MCF 10A (cell line): ENCODE measurements at places on chromosomes 13 and 19. TPM values are rescaled to one million over a fixed set of nuclear protein-coding genes. Genes with fewer than 3 reads are reported as not detected.

Gene UQCRFS1
- total RNA-seq, result 40.0 and 44.4 TPM in 2 replicates

Gene PSG1
- not detected in 2 replicates for total RNA-seq

DNA sequence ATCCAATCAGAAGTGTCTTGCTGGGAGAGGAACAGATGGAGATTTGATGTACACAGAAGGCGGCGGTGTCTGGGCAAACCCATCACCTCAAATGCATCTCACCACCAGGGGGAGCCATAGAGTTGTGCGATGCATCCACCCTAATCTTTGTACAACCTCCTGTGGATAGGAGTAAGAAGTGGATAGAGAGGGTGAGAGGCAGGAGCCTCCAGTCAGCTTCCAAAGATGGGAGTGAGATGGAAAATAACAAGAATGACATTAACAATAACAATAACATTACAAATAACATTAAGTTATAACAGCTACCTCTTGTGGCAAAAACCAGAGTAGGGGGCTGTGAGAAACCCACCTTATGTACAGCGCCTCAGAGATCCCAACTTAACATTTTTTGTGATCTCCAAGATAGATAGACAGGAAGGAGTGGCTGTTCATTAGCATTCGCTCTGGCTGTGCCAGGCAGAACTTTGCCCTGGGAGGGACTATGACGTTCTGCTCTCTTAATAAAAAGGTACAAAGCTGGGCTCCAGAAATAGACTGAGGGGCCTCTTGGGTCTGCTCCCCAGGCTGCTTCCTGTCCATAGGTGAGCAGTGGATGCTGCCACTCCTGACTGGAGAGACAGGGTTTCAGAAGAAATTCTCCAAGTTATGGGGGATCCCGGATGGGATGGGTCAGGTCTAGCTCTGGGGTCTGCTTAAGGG lies 5.2 kb upstream of the CEACAM18 start:
- DNase-seq, result peak; percentile 76
- no peak overlapping the region for H3K27ac ChIP-seq
- no peaks in the 10 kb centered on the region for H3K4me1 ChIP-seq
- no peaks in the 10 kb centered on the region for H3K36me3 ChIP-seq
- no peaks in the 10 kb centered on the region for H3K27me3 ChIP-seq
- H3K4me3 ChIP-seq, result no peak overlapping the region

GRCh38 chr13:113846636-113847318 lies 17.1 kb downstream of the GAS6 start:
- DNase-seq, result no peak
- no peak overlapping the region for H3K4me3 ChIP-seq
- peaks cover 29% of the 10 kb centered on the region for H3K36me3 ChIP-seq
- H3K27me3 ChIP-seq, result no peaks in the 10 kb centered on the region
- H3K27ac ChIP-seq, result no peak overlapping the region

- no peaks in the 10 kb centered on the region for H3K27me3 ChIP-seq
- no peak overlapping the region for H3K4me3 ChIP-seq
- peaks cover 7% of the 10 kb centered on the region for H3K36me3 ChIP-seq
These were observed 13.7 kb downstream of the LILRA1 start for GRCh38 chr19:54606891-54607784.

GRCh38 chr13:80276371-80277289 lies 64.3 kb downstream of the SPRY2 start:
- no peak overlapping the region for H3K27ac ChIP-seq
- no peaks in the 10 kb centered on the region for H3K36me3 ChIP-seq
- no peak for DNase-seq
- no peak overlapping the region for H3K4me3 ChIP-seq
- H3K27me3 ChIP-seq, result no peaks in the 10 kb centered on the region
- no peaks in the 10 kb centered on the region for H3K4me1 ChIP-seq

DNA sequence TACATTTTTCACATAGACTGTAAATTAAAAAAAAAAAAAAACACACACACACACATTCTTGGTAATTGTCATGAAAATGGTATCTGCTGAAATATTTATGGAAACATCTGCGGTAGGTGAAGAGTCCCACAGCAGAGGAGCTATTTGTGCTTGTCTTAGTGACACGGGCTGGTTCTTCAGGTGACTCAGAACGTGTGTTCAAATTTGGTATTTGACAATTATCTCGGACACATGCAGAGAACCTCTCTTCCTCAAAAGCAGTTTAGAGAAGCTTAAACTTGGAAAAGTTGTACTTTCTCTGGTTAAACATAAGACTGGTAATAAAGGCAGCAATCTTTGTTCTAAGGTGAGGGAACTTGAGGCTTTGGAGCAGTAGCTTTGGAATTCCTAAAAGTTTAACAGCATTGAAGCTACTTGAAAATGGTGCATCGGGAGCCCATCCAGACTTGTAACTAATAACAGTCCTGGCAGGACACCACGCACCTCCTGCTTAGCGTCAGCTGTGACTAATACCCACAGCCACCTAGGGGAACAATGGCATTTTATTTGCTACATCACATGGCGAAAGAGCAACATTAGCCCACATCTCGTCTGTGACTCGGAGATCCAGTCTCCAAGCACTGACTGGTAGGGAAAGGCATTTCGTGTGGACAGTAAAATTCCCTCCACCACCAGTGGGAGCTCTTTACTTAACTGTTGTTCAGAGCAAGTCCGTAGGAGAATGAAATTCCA lies 1505.1 kb upstream of the SLC10A2 start:
- H3K27me3 ChIP-seq, result no peaks in the 10 kb centered on the region
- H3K36me3 ChIP-seq, result no peaks in the 10 kb centered on the region
- peak overlapping the region; percentile 28 for H3K27ac ChIP-seq
- peak; percentile 80 for DNase-seq
- peaks cover 11% of the 10 kb centered on the region for H3K4me1 ChIP-seq
